Fibroblast of skin of right quadriceps (primary cell): ENCODE measurements at places on chromosomes 12 and 14.

DNA sequence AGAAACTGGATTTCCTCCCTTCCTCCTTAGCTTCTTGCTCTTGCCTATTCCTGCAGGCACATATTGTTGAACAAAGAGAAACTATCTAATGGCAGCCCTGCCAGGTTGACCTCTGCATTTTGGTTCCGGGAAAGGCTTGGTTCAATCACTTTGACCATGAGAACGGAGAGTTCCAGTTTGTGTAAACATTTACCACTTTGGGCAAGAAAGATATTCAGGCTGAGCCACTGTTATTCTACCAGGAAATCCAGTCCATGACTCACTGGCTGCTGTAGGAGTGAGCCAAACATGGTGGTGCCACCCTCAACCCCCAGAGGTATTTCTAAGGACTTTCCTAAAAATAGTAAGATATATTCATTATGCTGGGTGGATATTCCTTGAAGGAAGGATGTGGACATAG lies 242.2 kb upstream of the OR4E1 start:
- DNase-seq = no peak

DNA sequence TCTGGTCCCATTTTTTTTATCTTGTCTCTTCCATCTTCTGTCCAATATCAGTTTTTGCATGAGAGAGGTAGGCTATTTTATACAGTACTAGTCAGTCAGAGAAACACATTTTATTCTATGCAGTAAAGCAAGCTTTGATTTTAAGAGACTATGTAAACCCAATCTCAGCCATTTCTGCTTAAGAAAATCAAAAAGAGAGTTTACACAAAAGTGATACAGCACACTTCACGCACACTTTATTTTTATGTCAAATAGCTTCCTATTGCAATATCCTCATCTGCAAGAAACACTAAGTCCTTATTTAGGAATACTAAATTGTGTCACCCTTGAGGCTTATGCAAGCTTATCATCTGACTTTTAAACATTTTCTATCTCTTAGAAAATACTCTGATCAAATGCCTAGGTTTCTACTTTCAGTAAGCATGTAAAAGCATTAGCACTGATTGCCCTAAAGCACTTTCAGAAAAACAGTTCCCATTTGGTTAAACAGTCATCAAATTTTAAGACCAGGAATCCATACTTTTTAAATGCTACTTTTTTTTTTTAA lies 78.3 kb downstream of the MED13L start:
- no peak for DNase-seq

DNA sequence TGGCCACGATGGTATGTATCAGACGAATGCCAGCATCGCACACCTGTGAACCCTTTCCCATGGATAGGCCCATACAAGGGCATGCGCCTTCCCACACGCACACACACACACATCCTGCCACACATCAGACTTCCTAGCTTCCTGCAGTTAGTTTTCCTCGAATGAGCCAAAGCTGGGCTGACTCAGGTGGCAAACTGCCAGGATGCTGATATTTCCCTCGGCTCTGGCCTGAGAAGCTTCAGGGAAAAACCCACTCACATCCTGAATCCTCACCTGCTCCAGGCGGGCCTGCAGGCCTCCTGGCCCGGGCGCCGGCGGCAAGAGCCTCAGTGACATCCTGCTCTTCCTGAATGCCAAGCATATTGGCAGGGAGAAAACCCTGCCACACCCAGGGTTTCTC lies 22.4 kb downstream of the CALM1 start:
- DNase-seq = peak; percentile 95

DNA sequence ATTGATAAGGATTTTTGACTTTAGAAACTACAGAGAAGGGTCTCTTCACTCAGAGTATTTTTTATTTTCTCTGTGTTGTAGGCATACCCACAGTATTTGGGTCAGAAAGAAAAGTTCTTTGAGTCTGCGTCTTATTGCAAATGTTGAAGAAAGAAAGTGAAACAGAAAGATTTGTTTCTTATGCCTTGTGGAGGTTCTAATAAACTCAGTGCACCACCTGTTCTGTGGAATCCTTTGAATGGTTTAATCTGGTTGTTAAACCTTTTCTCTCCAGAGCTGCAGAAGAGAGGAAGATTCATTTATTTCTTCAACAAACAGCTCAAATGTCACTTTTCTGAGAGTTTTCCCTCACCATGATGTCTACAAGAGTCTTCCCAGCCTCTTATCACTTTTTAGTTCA lies 146.6 kb upstream of the PLEKHG7 start:
- DNase-seq = no peak
